Activated CD4-positive, CD25-positive, alpha-beta regulatory T cell treated with anti-CD3 and anti-CD28 coated beads, Interleukin-2, amount 50 U/mL, for 24 hours (primary cell): ENCODE measurements at places on chromosomes 4 and X.
A peak's percentile ranks its signal among the peaks of the same experiment; 100 is the strongest.

- no peak for ATAC-seq
Observed at GRCh38 chr4:109174224-109174953, 128.1 kb downstream of the COL25A1 start.

GRCh38 chr4:44186850-44187246 lies 261.8 kb downstream of the KCTD8 start:
- no peak for ATAC-seq

GRCh38 chr4:146267826-146268225 lies 53.5 kb downstream of the REELD1 start:
- no peak for ATAC-seq

DNA sequence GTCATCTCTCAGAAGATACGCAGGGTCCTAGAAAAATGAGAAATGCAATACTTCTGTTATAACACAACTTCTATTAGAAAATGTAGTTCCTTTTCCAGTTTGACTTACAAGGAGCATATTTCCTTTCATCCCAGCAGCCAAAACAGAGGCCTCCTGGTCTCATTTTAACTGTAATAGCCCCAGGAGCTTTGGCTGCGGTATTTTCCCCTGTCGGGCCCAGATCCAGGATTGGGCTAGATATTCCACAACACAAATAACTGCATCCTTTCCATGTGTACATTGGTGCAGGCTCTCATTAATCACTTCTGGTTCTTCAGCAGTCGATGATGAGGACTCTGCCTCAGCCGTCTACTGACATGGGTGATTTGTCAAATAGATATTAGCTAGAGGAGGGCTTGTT lies 166.1 kb downstream of the TENM3 start:
- no peak for ATAC-seq

DNA sequence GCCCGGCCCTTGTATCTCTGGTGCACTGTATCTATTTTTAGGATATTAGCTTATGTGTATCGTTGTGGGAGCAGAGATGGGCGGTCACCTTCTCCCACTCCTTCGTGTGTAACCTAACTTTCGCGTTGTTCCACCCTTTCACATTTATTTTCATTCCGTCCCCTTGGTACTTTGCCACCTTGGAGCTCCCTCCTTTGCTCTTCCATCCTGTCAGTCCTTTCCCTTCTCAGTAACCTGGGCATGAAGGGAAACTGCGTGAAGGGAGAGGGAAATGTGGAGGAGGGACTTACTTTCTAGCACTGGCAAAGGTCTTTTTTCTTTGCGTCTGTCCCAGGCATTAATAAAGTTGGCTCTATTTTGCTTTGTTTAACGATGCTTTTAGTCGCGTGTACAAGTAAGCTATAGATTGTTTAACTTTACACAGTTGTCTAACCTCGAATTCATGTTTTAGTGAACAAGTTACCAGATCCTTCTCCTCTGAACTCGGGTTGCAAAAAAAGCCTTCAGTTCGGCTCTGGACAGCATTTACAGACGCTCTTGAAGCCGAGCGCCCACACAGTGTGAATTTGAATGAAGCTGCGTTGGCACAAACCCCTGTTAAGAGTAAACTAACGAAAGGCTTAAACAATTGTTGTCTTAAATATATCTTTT lies 3.9 kb downstream of the PCDH10 start:
- ATAC-seq, result no peak

DNA sequence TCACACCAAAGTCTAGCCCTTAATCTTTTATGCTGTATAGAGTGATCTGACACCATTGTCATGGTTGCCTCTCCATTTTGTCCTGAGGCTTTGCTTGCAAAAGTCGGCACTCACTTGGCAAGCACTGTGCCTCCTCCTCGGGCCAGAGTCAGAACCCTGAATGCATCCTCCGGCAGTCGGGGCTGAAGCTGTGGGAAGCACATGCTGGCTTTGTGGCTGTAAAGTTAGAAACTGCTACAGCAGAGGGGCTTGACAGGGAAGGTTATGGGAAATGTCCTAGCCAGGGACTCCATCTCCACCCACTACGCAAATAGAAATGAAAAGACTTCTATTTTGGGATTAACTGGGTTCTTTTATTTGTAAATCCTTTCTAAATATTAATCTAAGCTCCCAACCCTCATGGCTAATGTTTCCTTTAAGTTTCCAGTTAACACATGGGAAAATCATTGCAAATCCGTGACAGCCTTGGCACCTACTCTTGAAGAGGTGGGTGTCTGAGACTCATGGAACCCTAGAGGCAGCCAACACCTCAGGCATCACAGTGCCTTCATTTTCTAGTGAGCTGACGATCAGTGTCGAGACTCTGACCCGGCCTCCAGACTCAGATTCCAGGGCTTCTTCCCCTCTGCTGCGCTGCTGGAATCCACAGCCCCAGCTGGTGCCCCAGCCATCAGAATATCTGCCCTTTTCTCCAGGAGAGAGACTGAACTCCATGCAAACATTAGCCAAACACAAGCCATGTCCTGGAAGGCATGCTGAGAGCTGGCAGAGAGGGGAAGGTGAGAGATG lies 7.9 kb upstream of the CLDN24 start:
- no peak for ATAC-seq

DNA sequence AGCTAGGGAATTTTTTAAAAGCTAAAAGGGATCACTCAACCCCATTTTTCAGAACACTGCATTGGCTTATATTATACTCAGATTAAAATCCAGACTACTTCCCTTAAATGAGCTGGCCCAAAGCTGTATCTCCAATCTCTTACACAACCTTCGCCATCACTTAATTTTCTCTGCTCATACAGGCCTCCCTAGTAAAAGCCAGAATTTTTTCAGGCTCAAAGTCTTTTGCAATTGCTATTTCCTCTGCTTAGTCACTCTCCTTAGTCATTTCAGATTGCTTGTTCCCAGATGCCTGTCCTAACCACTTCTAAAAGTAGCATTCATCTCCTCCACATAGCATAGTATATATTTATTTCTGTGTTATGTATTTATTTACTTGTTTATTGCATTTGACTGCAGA lies 1587.9 kb upstream of the ADGRL3 start:
- ATAC-seq, result no peak

DNA sequence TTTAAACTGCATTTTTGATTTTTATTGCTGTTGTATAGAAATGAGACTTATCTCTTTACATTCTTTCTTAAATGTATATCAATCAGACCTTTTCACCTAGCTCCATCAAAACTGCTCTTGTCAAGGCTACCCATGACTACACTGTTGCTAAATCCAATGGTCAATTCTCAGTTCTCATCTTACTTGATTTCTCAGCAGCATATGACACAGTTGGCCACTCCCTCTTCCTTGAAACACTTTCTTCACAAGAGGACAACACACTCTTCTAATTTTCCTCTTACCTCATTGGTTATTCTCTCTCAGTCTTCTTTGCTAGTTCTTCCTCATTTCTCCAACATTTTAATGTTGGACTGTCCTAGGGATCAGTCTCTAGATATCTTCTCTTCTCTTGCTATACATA lies 94.1 kb upstream of the CITED1 start:
- no peak for ATAC-seq

DNA sequence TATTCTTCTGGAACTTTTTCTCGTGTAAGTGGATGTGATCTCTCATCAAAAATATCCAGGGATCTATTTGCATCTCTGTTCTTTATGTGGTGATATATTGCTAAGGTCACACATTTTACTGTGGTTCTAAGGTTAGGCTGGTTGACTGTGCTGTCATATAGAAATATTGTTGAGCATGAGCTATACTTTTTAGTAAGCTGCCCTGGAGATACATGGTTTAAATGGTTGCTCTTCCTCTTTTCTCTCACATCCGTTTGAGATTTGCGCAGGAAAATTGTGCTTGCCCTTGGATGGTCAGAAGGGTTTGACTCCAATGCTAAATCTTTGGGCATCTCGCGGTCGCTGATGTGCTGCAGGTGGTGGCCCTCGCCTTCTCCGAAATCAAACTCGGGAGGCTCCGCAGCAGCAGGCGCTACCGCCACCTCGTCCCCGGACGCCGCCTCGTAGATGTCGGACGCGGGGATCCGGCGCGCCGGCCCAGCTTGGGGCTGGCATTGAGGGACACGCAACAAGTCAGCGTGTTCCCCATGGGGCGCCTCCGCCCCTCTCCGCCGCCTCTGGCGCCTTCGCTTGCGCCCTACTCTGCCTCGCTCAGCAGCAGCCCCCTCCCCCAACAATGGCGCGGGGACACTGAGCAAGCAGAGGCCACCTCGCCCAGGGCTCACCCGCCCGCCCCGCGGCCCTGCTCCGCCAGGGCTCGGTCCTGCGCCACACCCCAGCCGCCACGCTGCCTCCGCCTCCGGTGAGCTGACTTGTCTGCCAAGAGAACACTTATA lies 154.5 kb downstream of the MSN start:
- peak; percentile 62 for ATAC-seq

- no peak for ATAC-seq
Observed at GRCh38 chr4:157035471-157035870, 40.5 kb upstream of the GLRB start.

DNA sequence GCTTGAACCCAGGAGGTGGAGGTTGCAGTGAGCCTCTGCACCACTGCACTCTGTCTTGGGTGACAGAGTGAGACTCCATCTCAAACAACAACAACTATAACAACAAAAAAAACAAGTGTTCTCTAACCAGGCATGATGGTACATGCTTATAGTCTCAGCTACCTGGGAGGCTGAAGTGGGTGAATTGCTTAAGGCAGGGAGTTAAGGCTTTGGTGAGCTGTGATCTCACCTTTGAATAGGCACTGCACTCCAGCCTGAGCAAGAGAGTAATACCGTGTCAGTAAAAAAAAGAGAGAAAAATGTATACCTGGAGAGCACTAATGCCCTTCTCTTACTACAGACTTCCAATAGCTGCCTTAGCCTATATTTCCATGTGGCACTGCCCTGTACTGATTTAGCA lies 18.9 kb upstream of the USP9X start:
- ATAC-seq, result no peak

GRCh38 chr4:40003986-40004385 lies 26.3 kb upstream of the PDS5A start:
- ATAC-seq, result no peak

DNA sequence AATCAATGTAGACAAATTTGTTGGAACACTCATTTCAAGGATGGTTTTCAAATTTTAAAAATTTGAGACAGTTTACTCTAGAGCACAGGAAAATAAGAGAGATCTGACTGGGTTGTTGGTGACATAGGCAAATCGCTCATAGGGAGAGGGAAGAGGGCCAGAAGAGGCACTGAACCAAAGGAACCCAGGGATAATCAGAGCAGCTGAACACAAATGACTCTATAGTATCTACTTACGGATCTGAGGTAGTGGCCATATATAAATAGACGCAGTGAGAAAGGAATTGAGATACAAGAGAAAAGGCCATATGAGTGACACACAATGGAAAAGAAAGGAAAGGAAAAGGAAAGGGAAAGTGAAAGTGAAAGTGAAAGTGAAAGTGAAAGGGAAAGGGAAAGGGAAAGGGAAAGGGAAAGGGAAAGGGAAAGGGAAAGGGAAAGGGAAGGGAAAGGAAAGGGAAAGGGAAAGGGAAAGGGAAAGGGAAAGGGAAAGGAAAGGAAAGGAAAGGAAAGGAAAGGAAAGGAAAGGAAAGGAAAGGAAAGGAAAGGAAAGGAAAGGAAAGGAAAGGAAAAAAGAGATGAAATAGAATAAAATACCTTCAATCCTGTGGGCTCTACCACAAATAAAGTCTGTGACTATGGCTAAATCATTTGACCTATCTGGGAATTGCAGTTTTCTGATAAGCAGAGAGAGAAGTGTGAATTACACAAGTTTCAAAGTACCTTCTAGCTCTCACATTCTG lies 759.2 kb downstream of the DMD start:
- no peak for ATAC-seq

GRCh38 chr4:1309261-1310010 lies 19.7 kb downstream of the MAEA start:
- peak; percentile 78 for ATAC-seq

DNA sequence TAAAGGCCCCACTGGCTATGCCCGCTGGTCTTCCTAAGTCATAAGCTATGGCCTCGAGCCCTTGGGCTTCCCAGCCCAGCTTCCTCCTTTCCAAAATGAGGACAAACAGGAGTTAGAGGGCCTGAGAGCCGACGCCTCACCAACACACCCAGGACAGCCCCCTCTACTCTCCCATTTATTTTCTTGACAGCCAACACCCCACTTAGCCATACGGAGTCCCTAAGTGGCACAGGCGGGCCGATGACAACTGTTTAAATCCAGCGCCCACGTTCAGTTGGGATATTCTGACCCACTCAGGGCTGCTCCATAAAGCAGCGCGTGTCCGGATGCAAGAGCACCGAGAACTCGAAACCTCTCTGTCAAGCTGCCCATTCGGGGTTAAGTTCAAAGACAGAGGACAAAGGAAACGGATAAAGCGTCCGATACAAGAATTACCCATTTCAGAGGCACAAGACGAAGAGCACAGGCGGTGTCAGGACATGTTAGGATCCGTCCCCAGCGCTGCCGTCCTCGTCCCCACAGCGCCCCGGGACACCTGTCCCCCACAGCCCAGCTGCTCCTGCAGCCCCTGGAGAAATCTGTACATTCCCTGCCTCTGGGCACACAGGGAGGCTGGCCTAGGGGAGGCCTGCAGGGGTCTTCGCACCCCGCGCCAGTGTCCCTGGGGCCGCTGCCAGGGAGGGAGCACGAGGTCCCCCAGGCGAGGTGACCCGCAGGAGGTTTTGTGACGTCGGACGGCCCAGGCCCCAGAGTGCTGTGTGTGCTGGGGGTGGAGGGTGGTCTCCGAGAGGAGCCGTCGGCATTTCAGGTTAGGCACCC lies 1.2 kb downstream of the PRKX start:
- no peak for ATAC-seq

- ATAC-seq, result peak; percentile 78
Observed at GRCh38 chr4:87058356-87059073, 123.7 kb downstream of the AFF1 start.

GRCh38 chrX:134957836-134958235 lies 33.0 kb upstream of the SMIM10 start:
- no peak for ATAC-seq

DNA sequence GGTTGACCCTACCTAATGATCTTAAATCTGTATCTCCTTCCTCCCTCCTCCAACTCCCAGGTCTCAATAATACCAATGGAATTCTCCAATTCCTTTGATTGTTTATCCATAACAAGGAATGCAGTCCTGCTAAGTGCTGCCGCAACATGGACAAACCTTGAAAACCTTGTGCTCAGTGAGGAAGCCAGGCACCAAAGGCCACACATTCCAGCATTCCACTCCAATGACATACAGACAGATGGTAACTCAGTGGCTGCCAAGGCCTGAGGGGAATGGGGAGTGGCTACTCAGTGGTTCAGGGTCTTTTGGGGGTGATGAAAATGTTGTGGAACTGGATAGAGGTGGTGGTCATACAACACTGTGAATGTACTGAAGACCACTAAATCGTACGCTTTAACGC lies 10.4 kb downstream of the HAUS7 start:
- no peak for ATAC-seq

DNA sequence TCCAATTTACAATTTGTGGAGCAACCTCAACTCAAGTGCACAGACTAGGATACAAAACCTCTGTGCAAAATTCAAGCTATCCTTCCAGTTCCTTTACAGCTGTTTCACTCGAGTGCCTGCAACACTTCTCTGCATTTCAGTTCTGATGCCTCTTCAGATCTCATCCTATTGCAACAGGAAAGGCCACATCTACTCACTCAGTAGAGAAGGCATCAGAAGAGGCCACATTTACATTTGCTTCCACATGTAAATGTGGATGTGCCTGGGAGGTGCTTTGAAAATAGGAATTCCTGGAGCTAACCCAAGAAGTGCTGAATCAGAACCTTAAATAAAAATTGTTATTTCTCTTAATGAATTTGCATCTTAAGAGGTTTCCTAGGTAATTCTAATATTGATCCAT lies 45.8 kb upstream of the SERTM2 start:
- ATAC-seq, result no peak
